Common myeloid progenitor, CD34-positive (primary cell): ENCODE measurements at places on chromosomes 4 and X.

GRCh38 chr4:137422666-137423065, 109.6 kb downstream of the PCDH18 start:
- no peak for DNase-seq

GRCh38 chr4:68383115-68383514, 33.2 kb upstream of the YTHDC1 start:
- DNase-seq: no peak

DNA sequence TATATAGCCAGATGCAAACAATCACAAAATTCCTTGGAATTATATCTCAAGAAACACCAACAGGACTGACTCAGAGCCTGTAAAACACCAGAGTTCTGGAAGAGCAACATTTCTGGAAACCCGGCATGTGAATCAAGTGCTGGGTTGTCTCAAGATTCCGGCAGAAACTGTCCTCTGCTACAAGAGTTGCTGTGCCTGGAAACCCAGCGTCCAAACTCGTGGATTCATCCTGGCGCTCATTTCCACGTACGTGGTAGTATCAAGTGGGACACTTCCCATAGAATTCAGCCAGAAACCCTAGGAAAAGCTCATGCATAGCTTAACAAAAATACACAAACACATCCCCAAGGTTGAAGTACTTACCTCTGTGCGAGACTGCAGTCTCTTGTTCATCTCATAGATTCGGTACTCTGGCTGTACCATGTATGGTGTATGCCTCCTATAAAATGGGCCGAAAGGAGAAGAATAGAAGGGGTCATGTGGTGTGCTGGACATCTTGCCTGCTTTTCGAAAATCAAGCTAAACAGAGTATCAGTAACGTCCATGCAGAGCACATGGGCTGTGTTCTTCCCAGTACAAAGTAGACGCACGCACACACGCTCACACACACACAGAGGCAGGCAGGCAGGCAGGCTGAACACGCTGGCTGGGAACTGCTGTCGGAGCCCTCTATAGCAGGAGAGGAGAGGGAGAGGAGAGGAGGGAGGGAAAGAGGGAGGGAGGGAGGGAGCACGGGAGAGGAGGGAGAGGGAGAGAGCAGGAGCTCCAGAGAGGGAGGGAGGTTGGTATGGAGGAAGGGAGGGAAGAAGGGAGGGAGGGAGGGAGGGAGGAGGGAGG, at the start of gene LDB2:
Gene LDB2, minus strand, starts transcription at position 655 of the 837 bp plus-strand sequence.
- DNase-seq: peak; percentile 44

GRCh38 chr4:20528508-20528907, 171.8 kb upstream of the PACRGL start:
- DNase-seq: no peak

DNA sequence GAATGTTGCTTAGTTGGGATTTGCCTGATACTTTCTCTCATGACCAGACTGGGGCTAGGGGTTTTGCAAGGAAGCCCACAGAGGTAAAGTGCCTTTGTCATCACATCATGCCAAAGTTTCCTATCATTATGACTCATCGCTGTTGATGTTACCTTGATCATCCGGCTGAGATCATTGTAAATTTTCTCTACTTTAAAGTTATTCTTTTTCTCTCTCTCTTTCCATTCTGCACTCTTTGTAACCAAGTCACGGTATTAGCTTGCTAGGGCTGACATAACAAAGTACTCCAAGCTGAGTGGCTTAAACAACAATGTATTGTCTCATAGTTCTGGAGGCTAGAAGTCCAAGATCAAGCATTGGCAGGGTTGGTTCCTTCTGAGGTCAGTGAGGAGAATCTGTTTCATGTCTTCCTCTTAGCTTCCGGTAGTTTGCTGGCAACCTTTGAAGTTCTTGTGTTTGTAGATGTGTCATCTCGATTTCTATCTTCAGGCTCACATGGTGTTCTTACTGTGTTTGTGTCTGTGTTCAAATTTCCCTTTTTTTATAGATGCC, 113.0 kb downstream of the DTHD1 start:
- DNase-seq: no peak

GRCh38 chr4:39913471-39913870, 64.2 kb downstream of the PDS5A start:
- no peak for DNase-seq

- peak; percentile 63 for DNase-seq
Measured at GRCh38 chrX:129523079-129523911, at the start of gene SMARCA1. SMARCA1 (minus strand) TSS chrX:129523490; CDS start chrX:129523370, 120 bp downstream.

DNA sequence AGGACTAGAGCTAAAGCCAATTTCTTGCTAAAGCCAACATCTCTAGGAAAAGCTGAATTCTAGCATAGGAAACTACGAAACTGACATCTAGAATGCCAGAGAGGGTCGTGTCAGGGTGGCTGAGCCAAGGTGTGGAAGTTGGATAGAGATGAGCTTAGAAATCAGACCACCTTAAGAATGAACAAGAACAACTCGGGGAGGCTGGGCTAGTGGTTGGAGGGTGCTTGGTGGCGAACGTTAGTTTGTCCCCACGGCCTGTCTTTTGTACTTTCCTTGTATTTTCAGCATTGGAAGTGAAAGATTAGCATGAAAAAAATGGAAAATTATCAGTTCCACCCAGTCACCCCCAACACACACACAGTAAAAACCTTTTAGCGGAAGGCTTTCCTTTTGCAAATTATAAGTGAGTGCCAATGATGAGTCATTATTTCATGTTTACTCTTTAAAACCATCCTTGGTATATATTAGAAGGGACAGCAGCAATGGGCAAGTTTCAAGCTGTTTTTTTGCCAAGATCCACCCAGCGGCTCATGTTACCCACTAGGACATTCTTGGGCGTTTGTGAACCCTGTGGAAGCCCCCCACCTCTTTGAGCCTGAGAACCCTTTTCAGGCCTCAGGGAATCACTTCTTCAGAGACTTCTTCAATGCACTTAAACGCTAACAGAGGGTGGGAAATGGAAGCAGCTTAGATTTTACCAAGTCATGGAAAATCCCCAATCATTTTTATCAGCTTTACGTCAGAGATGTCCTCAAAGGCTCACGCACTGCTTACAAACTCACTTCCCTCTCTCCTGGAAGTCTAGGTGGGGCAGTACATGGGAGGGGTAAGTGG, 4.9 kb upstream of the PPEF1 start:
- no peak for DNase-seq
